ENCODE measurements at places on chromosomes 2 and 18.

DNA sequence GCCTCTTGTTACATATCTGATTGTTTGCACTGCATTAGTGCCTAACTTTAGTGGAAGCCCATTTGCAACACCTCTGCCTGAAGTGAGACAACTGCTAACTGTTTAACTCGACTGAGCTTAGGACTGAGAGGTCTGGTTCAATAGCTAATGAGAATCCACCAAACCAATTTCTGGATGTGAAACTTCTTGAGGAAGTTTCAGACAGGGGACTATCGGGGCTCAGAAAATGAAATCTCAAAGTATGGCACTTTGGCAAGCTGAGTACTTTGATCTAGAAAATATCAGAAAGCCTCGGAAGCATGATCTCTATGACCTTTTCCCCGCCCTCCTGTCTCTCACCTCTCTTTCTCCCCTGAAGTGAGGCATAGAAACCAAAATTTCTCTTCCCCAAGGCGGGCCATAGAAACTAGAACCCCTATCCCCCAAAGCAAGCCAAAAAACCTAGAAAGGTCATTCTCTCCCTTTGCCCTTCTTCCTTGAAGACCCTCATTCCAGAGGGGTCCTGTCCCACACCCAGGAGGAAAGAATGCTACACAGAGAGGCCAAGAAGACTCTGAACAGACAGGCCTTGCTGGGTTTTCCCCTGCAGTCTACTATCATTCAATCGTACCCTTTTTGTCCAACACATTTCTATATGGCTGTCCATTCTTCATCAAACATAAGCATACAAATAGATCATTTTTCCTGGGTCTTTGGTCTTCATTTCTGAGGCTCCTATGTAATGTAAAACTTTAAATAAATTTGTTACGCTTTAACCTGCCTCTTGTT lies 69.6 kb upstream of the CREB1 start:
- no peak for DNase-seq

GRCh38 chr18:36449451-36449850 lies 151.9 kb downstream of the FHOD3 start:
- no peak for DNase-seq

- no peak for DNase-seq
Measured at GRCh38 chr18:50853863-50854271, 25.1 kb upstream of the ME2 start.

GRCh38 chr2:236608710-236609109 lies 39.1 kb downstream of the ACKR3 start:
- DNase-seq = no peak

GRCh38 chr2:75570948-75571729 lies 10.4 kb upstream of the EVA1A start:
- no peak for DNase-seq

GRCh38 chr2:182652326-182652725 lies 63.7 kb upstream of the DNAJC10 start:
- no peak for DNase-seq

DNA sequence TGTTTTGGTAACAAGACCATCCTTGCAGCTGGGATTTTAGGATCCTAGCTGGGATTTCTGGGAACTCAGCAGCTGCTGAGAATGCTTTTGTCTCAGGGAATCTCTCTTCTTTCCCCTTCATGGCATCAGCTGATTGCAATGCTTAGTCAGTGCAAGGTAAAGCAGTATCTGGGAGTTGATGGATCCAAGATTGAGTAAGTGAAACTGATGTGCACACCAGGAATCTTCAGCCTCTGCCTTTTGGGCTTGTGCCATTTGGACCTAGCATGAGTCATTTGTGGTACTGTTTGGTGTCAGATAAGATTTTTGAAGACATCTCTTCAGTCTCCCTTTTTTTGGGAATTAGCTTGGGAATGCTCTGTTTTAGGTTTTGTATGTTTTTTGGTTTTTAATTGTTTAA lies 363.3 kb upstream of the TFPI start:
- no peak for DNase-seq

- no peak for DNase-seq
Measured at GRCh38 chr2:241010531-241011295, 12.3 kb downstream of the SNED1 start.

DNA sequence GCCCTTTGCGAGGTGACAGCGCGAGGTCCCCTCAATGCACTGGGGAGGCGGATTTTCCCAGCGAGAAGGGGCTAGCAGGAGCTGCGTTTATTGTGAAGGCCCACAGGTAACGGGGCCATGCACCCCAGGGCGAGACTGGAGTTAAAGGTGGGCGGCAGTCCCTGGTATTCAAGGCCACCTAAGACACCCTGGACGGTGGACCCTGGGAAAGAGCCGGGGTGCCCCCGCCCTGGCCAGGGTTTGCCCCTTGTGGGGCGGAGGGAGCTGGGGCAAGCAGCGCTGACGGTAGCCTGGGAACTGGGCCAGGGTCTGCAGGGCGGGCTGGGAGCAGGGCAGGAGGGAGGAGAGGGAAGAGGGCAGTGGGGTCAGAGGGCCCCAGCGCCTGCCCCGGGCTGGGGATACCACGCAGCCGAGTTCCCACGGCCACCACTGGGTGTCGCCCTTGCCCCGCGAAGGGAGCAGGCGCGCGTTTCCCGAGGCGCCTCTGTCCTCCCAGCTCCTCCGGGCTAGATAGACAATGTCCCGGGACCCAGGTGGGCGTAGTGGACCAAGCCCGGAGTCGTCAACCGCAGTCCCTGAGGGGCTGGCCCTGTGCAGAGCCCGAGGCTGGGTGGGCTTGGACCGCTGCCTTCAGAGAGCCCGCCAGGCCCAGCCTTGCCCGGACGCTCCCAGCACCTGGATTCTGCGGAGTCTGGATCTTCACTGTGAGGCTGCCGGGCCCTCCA lies 80.2 kb downstream of the SMAD4 start:
- peak; percentile 42 for DNase-seq

- no peak for DNase-seq
Measured at GRCh38 chr2:231604101-231604684, 11.5 kb downstream of the TEX44 start.

DNA sequence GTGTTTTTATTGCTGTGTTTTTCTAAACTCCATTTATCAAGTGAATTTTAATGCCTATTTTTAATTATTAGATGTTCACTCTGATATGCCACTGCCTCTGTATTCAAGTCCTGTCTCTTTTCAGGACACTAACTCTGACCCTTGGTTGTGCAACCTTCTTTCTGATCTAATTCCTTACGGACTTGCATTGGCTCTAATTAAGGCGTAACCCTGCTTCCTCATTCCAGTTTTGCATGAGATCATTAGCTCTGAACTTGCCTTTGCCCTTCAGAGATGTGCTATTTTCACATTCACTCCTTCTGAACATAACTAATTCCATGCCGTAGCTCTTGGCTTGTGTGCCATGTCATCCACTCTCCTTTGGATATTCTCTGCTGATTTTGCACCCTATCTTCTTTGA lies 162.5 kb upstream of the TMEFF2 start:
- DNase-seq = no peak

DNA sequence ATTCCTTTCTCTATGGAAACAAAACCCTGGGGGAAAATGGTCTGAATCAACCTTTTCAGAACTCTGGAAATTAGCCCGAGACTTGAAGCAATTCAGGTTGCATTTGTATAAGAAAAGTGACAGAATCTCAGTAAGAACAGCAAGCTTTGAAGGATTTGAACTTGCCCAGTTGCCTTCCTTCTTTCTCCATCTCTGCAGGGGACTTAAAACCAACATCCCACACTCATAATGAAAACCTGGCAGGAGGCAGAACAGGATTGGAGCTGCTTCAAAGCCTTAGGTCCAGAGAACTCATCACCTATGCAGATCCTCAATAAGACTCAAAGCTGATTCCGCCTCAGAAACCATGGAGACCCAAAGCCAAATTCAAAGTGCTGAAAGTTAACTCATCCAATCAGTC lies 790.5 kb upstream of the ID2 start:
- no peak for DNase-seq

DNA sequence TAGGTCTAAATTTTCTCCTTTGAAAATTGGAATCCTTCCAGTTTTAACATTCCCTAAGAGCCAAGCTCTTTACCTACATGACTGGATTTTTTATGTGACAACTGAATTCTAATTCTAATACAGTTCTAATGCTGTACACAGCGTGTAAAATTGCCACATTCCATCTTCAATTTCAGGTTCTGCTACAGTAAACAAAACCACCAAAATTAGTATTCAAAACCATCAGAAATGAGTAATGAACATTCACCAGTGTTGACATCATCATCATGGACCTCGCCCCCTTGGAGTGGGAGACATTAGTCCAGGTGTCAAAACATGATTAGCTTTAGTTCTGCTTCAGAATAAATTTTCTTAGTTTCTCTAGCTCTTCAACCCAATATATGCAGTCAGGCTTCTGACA lies 133.6 kb downstream of the MBD2 start:
- no peak for DNase-seq

DNA sequence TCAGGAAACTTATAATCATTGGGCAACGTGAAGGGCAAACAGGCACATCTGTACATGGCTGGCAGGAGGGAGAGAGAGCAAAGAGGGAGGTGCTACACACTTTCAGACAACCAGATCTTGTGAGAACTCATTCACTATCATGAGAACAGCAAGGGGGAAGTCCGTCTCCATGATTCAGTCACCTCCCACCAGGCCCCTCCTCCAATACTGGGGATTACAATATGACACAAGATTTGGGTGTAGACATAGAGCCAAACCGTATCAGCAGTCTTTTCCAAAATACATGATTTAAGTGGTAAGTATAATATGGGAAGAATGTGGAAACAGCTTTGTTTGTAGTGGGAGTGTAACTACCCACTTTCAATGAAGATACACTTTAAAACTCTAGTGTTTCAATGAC lies 65.0 kb downstream of the EPB41L5 start:
- DNase-seq = no peak

DNA sequence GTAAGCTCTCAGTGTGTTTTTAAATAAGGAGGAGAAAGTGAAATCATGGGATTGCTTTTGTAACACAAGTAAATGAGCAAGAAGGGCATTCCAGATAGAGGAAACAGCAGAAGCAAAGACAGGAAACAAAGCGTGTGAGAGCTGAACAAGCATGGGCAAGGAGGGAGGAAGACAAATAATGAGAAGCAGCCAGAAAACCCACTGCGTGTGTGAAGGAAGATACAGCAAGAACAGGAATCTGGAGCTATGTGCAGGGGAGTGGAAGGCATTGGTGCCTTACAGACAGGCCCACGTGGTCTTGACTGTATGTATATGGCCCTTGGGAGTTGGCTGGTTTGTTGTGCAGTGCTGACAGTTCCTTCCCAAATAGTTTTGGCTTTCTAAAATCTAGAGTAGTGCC lies 88.6 kb downstream of the AAK1 start:
- no peak for DNase-seq

DNA sequence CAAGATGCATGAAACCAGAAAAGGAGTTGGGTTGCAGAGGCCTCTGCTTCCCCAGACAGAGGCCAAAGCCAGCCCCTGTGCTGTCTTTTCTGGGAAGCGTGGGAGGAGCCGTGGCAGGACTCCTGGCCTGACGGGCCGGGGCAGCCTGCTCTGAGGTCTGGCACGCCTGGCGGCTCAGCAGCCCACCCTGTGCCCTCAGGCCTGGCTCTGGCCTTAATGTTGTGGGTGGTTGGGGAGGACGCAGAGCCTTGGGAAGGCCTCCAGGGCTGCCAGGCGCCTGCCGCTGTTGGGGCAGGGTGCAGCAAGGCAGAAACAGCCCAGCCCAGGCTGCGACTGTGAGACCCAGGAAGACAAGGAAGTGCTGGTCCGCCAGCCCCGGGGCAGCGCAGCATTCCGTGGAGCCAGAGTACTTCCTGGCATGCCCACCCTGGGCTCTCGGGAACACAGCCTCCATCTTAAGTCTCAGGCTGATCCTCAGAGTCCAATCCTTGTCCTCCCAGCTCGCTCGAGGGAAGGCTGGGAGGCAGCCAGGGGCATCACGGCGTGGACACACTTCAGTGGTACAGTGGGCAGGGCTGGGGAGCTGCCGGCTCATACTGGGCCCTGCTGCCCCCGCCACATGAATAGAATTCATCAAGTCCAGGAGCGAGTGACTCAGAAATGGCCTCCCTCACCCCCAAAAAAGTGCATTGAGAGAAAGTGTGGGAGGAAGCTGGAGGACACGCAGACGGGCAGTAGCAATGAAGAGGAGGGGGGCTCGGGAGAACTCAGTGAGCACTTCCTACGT lies 72.6 kb downstream of the EMX1 start:
- no peak for DNase-seq

Measured in hematopoietic multipotent progenitor cell treated with erythropoietin and hydrocortisone succinate and interleukin-3 and kit ligand, for 8 days (in vitro differentiated cells).